ENCODE measurements at places on chromosomes 13 and 19. TPM values are rescaled to one million over a fixed set of nuclear protein-coding genes. Genes with fewer than 3 reads are reported as not detected.

ATP8B3 gene
- total RNA-seq: 7.4 TPM

TMEM59L gene
- total RNA-seq: 1.8 TPM

KL gene
- total RNA-seq: not detected

FUT1 gene
- 6.1 TPM for total RNA-seq

TMEM161A gene
- total RNA-seq: 26.6 TPM

CEACAM20 gene
- not detected for total RNA-seq

ZNF331 gene
- total RNA-seq: 23.2 TPM

DNA sequence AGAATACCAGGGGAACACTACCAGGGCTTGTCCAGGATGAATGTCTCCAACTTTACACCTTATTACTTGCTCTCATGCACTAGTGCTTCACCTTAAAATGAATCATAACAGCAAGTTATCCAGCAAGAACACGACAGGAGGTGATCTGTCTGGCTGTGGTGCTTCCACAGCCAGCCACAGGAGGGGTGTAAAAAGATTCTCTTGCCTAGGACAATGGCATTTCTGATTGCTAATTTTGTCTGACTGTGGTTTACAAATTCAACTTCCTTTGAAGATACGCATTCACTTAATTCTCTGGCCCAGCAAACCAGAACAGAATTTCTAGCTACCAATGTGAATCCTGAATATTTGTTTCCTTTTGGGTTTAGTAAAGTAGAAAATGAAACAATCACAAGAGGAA lies 23.1 kb upstream of the COG3 start:
- no peak for DNase-seq

GRCh38 chr13:46475541-46475991 lies 77.4 kb upstream of the LRCH1 start:
- no peak for DNase-seq

GRCh38 chr13:114323349-114323748 lies 9.0 kb downstream of the CHAMP1 start:
- DNase-seq: no peak

GRCh38 chr13:94177041-94177440 lies 302.4 kb downstream of the DCT start:
- no peak for DNase-seq

DNA sequence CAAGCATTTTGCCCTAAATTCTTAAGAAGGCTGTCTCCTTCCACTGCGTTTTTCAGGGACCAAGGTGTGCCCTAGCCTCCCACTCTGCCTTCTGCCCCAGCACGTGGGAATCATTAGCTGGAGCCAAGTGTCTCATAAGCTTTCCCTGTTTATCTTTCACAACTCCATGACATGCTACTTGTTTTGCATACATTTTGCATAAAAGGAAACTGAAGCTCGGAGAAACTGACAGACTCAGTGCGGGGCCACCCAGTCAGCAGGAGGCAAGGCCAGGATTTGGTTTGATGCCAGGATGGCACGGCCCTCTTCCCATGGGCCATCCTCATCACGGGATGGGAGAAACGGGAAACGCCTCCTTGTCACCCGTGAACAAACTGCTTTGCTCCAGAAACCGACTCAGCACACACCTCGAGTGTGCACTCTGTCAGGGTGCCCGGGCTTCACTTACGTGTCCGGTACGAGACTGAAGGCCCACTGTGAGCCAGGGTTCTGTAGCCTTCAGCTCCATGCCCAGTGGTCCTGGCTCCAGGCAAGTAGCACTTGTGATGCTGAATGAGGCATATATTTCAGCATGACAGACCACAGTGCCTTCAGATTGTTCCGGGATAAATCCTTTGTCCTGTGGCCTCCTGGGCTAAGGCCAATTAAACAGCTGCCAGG lies 9.6 kb downstream of the CEBPA start:
- DNase-seq: peak; percentile 33

- DNase-seq: no peak
These were observed 56.6 kb downstream of the COL4A1 start for GRCh38 chr13:110250258-110250891.

GRCh38 chr19:3194106-3195087 lies 8.7 kb downstream of the NCLN start:
- no peak for DNase-seq

- peak; percentile 55 for DNase-seq
These were observed 13.5 kb upstream of the QTRT1 start for GRCh38 chr19:10687518-10688288.

- peak; percentile 79 for DNase-seq
These were observed 1.5 kb downstream of the MAST3 start for GRCh38 chr19:18098891-18099622.

DNA sequence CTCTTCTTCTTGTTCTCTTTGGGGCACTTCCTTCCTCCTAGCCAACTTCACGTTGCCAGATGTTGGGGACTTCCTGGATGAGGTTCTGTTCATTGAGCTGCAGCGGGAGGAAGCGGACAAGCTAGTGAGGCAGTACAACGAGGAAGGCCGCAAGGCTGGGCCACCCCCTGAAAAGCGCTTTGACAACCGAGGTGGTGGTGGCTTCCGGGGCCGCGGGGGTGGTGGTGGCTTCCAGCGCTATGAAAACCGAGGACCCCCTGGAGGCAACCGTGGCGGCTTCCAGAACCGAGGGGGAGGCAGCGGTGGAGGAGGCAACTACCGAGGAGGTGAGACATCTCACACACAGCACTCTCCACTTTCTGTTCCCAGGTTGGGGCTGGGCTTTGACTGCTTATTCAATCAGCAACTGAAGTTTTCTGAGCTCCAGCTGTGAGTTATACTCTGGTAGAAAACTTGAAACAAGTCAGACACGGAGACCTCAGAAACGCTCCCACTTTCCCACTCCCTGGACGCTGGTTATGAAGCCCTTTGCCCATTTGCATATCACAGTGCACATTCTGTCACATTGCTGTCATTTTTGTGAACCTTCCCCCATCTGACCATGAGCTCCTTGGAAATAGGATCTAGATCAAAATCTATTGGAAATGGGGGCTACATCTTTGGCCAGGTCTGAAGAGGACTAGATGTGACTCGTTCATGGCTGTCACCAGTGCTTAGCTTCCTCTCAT lies 7.2 kb upstream of the CCDC97 start:
- no peak for DNase-seq

GRCh38 chr19:45040059-45040771 lies 1.4 kb downstream of the CLASRP start:
- no peak for DNase-seq

GRCh38 chr13:46778890-46779289 lies 18.1 kb downstream of the ESD start:
- DNase-seq: no peak

- no peak for DNase-seq
These were observed 203.2 kb downstream of the TSHZ3 start for GRCh38 chr19:31146015-31146414.

GRCh38 chr19:2869618-2870017 lies 2.5 kb downstream of the ZNF556 start:
- no peak for DNase-seq

Data from H7 (cell line).